ENCODE measurements at places on chromosomes 1 and 21.

GRCh38 chr1:223731133-223731770, 18.9 kb downstream of the CAPN2 start:
- peak; percentile 86 for DNase-seq

DNA sequence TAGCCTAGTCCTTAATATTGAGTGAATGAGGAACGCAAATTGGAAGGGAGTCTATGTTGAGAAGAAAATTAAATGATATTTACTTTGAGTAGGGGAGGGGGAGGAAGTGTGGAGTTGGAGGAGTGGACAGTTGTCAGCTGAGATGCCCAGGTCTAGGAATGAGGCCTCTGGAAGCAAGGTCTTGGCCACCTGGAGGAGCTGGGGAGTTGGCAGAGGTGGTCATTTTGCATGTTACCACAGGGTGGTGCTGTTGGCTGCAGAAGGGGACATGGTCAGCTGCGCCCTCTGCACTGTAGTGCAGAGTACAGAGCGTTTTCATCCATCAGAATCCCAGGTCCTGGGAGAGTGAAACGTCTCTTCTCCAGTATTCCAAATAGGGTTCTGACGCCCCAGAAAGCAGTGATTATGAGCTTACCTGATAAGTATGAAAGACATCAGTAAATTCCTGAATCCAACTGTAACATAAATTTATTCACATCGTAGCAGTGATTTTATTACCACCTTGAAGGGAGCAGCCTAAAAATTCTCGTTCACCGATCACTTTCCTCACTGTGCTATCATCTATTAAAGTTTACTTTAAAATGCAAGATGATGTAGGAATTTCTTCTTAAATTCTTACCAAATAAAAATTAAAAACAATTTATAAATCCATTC, 13.8 kb downstream of the PARK7 start:
- DNase-seq, result peak; percentile 86

DNA sequence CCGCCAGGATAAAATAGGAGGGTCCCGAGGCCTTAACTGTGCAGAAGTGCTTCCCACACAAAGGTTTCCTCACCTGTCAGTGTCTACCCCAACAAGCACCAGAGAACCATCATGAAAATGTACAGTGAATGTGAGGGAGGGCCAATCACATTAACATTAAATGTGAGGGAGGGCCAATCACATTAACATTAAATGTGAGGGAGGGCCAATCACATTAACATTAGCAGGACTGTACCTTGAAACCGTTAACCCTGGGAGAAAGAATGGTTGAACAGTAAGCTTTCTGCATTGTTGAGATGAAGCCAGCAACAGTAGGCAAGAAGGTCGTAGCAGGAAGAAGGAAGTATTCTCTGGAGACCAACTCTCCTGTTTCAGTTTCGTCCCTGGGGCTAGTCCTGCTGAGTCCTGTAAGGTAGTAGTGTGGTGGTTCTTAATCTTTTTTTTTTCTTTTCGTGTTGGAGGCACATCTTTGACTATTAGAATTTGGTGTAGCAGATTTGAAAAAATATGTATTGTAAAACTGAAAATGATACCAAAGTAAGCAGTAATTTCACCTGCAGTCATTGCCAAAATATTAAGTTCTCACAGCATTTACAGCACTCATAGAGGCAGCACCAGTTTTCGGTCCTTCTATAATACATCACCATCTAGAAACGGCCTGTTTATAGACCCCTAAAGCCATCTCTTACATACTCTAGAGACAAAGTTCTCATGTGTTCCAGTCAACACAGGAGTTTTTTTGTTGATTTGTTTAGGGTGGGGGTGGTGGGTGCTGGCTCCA, 98.6 kb upstream of the PPP2R5A start:
- peak; percentile 24 for DNase-seq

DNA sequence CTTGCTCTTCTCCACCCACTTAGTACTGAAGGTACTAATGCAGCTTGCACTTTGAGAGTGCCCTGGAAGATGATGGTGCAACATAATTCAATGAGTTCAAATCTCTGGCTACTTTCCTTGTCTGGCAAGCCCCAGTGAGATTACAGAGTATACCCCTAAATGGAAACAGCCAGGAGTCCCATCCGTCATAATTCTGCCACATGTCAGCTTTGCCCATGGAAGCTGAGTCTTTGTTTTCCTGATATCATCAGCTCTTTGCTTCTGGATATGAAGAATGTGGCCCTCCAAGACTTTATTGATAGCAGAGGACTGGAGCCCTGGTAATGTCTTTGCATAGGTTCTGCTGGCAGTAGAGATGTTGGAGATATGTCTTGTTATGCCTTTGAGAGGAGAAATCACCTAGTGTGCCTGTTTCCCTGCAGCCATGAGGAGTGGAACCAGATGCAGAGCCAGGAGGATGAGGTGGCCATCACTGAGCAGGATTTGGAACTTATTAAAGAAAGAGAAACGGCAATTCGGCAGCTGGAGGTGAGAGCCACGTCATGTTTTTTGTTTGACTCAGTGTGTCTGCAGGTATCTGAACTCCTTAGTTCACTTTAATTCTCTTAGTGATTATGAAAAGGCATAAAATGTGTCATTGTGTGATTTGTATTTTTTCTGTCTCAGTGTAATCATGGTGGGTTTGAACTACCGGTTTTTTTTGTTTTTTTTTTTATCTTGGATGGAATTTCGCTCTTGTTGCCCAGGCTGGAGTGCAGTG, 18.7 kb upstream of the PPP1R8 start:
- DNase-seq, result no peak

DNA sequence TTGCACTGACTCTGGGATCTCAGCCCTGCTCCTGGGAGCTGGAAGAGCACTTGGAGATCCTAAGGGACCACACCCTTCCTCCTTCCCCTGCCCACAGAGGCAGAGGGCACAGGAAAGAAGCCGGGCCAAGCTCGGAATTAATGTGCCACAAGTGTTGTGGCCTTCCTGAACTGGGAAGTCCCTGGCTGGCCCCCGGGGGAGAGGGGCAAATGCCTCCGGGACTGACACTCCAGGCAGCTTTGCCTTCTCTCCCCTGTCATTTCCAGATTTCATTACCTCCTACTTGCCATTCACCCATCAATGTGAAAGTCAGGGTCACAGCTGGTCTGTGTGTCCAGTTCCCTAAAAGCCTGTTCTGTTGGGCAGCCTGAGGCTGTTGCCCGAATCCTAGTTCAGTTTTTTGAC, 21.7 kb downstream of the SESN2 start:
- DNase-seq, result no peak

DNA sequence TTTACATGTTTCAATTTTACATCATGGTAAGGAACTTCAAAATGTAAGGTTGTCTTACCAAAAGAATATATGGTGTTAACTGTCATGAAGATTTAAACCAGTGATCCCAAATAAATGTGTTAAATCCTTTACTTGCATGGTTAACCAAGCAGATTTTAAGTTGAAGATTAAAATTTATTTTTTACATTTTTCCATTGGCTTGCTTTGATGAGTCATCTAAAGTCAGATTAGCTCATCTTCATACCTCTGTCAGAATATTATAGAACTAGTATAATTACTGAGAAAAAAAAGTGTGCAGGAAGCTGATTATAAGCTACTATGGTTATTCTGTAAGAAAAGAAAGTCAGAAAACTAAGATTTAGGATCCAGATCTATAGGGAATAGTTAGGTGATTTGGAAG, 95.3 kb upstream of the DPH5 start:
- no peak for DNase-seq

GRCh38 chr1:211194826-211195225, 60.9 kb upstream of the KCNH1 start:
- DNase-seq, result no peak

GRCh38 chr1:70353601-70354331, 756 bp downstream of the ANKRD13C start:
- peak; percentile 82 for DNase-seq

DNA sequence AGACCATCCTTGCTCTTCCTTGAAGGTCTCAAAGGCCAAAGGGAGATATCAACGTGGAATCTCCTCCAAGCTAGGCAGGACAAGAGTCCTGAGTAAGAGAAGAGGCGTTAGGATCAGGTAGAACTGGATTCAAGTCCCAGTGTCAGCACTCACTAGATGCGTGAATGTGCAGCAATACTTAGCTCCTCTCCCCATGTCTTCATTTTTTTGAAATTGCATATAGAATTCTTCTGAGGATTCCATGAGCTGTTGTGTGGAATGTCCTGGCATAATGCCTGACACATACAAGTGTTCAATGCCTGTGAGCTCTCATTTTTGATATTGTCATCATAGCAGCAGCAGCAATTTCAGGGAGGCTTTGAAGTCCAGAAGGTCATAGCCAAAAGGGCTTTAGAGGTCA, 333.2 kb downstream of the KCNH1 start:
- no peak for DNase-seq

DNA sequence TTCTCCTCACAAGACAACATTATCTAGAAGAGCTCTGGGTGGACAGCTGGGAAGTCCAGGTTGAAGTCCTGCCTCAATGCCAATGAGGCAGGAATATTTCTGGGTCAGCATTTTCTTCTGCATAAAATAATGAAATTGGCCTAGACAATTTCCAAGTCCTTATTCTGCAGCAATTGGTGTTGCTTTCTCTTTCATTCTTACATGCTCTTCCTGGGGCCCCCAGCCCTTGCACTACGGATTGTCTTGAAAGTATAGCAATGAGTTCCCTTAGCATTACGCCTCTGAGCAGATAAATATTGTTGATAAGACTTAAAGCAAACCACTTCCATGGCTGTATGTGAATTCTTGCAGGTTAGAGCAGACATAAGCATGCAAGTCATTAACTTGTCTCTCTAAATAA, 188.5 kb downstream of the TGFBR3 start:
- peak; percentile 66 for DNase-seq

DNA sequence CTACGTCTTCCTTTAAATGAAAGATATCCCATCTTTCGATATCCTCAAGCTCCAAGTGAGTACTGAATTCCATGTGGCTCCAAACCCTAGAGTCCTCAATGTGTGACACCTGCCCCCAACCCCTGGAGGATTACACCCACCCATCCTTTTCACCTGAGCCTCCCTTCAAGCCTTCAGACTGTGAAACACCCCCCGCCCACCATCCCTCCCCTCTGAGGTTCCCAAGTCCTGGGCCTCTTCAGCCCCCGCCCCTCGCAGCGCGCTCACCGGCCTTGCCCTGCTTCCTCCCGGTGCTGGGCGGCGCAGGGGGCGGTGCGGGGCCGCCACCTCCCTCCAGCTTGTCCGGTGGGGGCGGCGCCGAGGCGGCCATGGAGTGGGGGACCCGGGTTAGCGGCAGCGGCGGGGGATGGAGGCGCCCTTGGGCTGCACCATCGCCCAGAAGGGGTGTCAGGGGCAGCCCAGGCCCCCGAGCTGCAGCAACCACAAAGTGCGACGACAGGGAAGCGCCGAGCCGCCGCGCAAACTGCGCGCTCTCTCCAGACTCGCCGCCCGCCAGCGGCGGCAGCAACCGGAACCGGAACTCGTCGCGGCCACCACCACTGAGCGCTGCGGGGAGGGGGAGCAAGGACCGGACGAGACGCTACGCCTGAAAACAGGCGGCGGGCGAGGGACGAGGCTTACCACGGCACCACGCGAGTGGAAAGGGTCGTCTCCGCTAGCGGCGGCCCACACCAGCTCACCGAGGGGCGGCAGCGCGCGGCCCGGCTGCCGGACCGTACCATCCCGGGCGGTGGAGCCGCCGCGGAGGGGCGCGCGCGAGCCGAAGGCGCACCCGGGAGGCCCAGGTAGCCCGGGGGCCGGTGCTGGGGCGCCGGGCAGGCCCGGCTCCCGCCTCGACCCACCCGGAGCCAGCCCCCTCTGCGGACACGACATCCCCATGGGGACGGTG, at the start of gene PYGO2:
Gene PYGO2 (minus strand): TSS at position 576 of the 949 bp plus-strand sequence. CDS start 206 bp downstream, at position 370.
- peak; percentile 80 for DNase-seq
